ENCODE measurements at places on chromosomes 7 and 10. TPM values are rescaled to one million over a fixed set of nuclear protein-coding genes. Genes with fewer than 3 reads are reported as not detected.

Gene HOXA3
- total RNA-seq, result 9.7 TPM

Gene CDC14C
- not detected for total RNA-seq

Gene STMP1
- 25.0 TPM for total RNA-seq

Gene PLEKHA1
- 34.1 TPM for total RNA-seq

- H3K27me3 ChIP-seq, result no peaks in the 10 kb centered on the region
- H3K4me3 ChIP-seq, result no peak overlapping the region
- no peak for DNase-seq
- H3K4me1 ChIP-seq, result no peaks in the 10 kb centered on the region
These were observed 846.8 kb downstream of the IPMK start for GRCh38 chr10:57420881-57421280.

- no peak overlapping the region for H3K27ac ChIP-seq
- no peak for DNase-seq
- H3K4me1 ChIP-seq, result peaks cover 38% of the 10 kb centered on the region
- H3K36me3 ChIP-seq, result no peaks in the 10 kb centered on the region
- no peak overlapping the region for H3K4me3 ChIP-seq
These were observed 1.8 kb downstream of the EPHB6 start for GRCh38 chr7:142856565-142857245.

DNA sequence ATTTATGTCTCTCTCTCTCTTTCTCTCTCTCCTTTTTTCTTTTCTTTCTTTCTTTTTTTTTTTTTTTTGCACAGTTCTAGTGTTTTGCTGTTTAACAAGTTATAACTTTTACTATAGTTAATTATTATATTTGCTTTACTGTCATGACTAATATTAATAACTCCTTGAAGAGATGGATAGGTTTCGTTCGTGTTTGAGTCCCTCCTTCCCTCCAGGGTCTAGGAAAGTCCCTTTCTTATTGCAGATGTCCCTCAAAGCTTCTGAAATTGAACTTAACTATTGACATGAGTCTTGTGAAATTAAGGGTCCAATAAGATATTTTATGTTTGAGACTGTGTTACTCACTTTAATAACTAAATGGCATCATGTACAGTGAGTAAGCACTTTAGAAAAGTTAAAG is 131.4 kb downstream of the PLXDC2 start:
- H3K4me3 ChIP-seq, result no peak overlapping the region
- peaks cover 14% of the 10 kb centered on the region for H3K4me1 ChIP-seq
- H3K27ac ChIP-seq, result peak overlapping the region; percentile 48
- H3K27me3 ChIP-seq, result no peaks in the 10 kb centered on the region
- no peak for DNase-seq
- no peaks in the 10 kb centered on the region for H3K36me3 ChIP-seq

DNA sequence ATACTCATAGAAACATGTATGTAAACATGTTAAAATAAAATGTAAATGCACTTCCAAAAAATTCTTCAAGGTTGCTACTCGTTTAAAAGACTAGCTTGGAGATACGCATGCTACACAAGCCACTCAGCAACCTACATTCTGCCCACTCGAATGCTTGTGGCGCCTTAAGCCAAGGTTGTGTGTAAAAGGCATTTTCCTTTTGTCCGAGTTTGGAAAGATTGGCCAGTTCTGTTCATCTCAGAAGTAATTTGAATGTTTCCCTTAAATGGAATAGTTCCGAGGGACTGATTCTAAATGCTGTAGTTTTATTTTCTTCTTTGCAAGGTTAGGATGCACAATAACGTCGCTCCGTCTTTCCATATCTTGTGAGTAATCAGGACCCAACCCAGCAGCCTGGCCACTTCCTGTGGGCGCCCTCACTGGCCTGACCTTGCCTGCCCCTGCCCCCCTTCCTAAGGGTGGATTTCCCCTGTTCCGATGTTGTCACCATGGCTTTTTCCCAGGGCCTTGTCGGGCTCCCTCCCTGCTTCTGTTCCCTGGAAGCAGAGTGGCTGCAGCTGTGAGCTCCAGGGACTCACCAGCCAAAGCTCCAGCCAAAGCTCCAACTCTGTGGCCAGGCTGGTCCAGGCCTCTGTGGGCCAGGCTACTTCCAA is 70.6 kb downstream of the PTPRE start:
- peak; percentile 88 for DNase-seq
- H3K27me3 ChIP-seq, result no peaks in the 10 kb centered on the region
- H3K4me3 ChIP-seq, result no peak overlapping the region

DNA sequence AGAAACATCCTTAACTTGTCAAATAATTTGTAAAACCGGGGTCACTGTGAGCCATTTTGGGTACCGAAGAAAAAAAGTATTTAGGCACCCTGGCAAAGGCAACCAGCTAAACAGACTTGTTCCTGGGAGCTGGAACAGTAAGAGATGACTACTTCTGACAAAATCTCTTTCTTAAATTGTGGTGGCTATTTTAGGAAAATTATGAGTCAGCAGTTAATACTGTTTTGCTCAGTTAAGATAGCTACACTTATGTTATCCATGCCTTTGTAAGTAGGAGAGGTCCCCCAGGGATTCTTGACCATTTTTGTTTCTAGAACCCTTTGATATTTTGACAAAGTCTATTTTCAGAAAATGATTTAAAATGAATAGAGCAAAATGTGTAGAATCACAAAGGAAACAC is 68.7 kb downstream of the TAX1BP1 start:
- H3K4me3 ChIP-seq, result no peak overlapping the region
- no peak overlapping the region for H3K27ac ChIP-seq
- H3K4me1 ChIP-seq, result no peaks in the 10 kb centered on the region
- no peaks in the 10 kb centered on the region for H3K27me3 ChIP-seq

DNA sequence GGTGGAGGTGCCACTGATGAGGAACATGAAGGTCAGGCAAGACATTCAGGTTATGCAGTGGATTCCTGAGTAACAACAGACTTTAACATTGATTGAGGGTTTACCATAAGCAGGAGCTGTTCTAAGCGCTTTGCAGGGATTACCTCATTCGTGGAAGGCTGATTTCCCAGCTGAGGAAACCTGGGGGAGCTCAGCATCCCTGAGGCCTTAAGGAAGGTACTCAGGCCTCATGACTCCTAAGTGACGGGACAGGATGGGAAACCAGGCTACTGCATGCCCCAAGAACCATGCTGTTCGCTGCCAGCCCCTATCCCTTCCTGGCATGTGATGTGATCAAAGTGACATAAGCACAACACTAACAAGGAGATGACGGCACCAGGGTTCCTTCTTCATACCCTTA is 143.6 kb upstream of the NFE2L3 start:
- no peaks in the 10 kb centered on the region for H3K27me3 ChIP-seq
- H3K27ac ChIP-seq, result no peak overlapping the region
- no peaks in the 10 kb centered on the region for H3K4me1 ChIP-seq
- DNase-seq, result no peak
